ENCODE measurements at places on chromosomes 4 and X.

- no peak for DNase-seq
These were observed 371.3 kb downstream of the FBXW7 start for GRCh38 chr4:152164561-152164960.

- DNase-seq: no peak
These were observed 20.2 kb upstream of the RASGEF1B start for GRCh38 chr4:81491943-81492342.

DNA sequence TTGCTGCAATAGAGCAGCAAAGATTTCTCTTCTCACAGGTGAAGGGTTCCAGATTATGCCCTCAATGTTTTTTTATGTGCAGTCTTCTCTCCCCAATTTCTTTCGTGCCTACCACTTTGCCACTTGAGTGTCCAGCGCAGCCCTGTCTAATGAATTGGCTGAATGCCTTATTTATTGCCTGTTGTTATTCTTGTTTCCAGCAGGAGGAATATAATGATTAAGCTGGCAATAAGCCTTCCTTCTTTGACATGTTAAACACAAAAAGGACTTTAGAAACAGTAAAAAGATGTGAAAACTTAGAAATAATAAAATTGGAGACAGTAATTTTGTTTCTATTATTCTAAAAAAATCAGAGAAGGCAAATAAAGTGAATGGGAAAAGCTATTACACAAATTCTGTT lies 34.6 kb upstream of the FRAS1 start:
- no peak for DNase-seq

- no peak for DNase-seq
These were observed 776 bp downstream of the RBM47 start for GRCh38 chr4:40628888-40629287.

- DNase-seq: no peak
These were observed 578 bp downstream of the DCUN1D4 start for GRCh38 chr4:51843309-51844152.

DNA sequence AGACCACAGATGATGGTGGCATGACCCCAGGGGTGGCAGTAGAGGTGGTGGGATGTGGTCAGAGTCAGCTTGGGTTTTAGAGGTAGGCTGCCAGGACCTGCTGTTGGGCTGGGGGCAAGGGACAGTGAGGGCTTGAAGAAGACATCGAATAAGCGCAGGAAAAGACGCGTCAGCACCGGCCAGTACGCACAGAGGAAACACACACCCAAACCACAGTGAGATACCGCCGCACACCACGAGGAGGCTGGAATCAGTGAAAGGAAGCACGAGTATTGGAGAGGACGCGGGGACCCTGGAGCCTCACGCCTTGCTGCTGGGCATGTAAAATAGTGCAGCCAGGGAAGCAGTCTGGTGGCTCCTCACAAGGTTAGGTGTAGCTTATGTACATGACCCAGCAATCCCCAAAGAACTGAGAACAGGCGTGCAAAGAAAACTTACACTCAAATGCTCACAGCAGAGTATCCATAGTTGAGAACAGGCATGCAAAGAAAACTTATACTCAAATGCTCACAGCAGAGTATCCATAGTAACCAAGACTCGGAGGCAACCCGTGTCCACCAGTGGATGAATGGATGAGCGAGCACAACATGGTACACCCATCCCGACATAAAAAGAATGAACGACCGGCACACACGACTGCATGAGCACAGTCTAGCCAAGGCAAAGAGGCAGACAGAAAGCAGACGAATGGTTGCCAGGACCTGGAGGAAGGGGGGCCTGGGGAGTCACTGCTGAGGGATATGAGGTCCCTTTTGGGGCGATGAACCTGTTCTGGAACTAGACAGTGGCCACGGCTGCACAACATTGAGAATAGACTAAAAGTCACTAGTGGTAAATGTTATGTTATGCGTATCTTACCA lies 13.3 kb downstream of the PDZD4 start:
- DNase-seq: no peak

DNA sequence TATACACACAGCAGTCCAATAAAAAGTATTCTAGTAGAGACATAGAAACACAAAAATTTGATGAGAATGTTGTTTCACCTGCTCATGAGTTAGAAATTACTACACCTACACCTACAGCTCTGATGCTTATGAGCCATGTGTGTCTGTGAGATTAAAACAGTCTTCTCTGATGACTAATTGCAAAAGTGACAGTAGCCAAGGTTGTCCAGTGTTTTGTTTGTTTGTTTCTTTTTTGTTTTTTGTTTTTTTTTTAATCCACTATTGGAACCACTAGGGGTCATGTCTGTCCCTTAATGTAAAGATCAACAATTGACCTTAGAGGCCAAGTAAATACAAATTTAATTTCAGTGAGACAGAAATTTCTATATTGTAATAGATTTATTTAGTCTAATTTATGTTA lies 423.1 kb downstream of the TEX13C start:
- DNase-seq: no peak

GRCh38 chrX:8305350-8305749 lies 134.3 kb upstream of the VCX2 start:
- no peak for DNase-seq

DNA sequence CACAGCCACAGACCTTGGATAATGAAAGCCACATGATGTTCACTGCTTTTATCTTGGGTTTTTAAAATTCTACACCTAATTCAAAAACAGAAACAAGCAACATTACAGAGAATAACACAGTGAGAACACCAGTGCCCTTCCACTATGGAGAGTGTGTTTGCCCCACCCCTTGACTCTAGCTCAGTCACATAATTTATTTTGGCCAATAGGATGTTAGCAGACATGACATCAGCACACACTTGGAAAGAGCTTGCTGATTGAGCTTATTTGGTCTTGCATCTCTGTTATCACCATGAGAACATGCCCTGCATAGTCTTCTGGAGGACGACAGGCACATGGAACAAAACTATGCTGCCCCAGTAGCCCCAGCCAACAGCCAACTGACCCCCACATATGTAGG lies 118.1 kb downstream of the HNRNPD start:
- DNase-seq: no peak

- DNase-seq: no peak
These were observed 73.9 kb downstream of the ARHGAP6 start for GRCh38 chrX:11591723-11592346.

DNA sequence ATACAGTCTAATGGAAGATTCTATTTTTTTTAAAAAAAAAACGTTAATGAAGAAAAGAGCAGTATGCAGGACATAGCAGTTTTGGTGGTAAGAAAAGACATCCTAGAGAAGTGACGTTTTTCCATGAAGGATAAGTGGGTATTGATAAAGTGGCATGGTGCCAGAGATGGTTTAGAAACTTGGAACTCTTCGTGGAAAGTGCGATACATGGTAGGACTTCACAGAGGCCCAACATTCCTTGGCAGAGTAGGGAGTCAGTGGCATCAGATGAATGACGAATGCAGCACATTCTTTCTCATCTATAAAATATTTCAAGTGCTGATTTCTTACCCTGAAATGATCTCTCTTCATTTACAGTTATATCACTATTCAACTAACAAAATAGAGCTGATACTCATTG lies 298.7 kb downstream of the CCSER1 start:
- no peak for DNase-seq

- DNase-seq: no peak
These were observed 5.1 kb downstream of the CYTL1 start for GRCh38 chr4:5014007-5014682.

All from stimulated activated effector memory CD8-positive, alpha-beta T cell treated with anti-CD3 and anti-CD28 coated beads, Interleukin-12 subunit alpha, Interleukin-12 subunit beta, amount 100 ng/mL, for 72 hours (primary cell).